ENCODE measurements at places on chromosomes 12 and 14.

DNA sequence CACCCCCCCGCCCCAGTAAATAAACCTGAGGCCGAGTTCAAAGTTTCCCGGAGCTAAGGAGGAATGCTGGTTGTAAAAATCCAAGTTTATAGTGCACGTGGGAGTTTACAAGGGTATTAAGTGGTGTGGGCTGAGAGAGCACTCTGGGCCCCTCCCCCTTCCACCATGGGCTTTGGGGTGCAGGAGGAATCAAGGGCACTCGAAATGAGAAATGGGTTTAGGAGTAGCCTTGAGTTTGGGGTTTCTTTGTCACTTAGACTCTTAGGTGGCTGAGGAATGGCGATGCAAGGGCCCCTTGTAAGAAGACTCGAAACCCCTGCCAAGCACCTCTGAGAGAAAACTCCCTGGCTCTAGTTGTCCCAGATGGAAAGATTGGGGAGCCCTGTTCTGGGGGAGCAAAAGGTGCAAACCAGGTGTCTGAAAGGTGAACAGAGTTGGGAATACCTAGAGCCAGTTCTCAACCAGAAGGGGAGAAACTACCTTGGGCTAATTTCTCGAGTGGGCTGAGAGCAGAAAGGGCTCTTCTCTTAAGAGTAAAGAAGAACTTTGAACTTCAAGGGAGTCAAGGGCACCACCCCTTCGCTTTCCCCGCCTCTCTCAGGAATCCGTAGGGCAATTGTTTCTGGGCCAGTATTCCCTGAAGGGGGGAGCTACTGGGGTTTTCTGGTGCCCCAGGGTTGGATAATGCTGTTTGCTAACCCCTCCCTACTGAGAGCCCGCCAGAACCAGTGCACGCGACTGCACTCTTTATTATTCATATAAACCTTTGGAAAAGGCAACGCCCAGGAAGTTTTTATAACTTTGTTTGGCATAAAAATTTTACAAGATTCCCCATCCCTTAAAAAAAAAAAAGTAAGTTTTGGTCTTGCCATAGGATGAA is 4.0 kb upstream of the HOTAIR start:
- peak; percentile 91 for DNase-seq

DNA sequence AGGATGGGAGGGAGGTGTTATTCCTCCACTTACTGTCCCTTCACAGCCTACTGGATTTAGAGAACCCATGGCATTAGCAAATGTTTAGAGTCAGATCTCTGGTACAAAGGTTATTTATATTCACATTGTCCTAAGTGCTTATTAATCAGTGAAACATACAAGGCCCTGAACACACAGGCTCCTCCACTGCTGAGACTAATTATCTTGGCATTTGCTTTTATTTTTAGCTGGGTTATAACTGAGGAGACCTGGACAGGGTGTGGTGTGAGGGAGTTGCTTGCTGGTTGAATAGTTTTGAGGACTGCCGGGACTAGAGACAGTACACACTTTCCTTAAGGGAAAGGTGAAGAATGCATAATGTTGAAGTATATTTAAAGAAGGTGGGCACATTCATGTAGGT is 77.5 kb downstream of the FIGNL2 start:
- DNase-seq, result no peak

DNA sequence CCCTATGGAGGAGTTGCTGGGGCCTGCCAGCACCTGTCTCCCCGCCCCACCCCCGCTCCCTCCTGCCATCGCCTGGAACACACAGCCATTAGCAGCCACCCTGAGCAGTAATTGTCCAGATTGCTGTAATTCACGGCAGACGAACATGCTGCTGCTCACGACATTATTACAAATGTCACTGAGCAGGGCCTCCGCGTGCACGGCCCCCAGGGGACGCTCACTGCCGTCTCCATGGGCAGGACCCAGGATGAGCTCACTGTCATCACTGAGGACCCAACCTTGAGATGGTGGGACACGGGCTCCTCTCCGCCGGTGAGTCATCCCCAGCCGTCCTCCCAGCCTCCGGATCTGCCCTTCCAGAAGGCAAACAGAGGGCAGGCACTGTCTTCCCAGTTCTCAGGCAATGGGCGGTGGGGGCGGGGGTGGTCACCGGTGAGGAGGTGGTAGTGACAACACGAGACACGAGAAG is 100.4 kb downstream of the RFLNA start:
- no peak for DNase-seq

- no peak for DNase-seq
These were observed 66.8 kb downstream of the ARL6IP4 start for GRCh38 chr12:123047289-123047688.

GRCh38 chr12:32906399-32907165 is 10.0 kb upstream of the PKP2 start:
- peak; percentile 94 for DNase-seq

DNA sequence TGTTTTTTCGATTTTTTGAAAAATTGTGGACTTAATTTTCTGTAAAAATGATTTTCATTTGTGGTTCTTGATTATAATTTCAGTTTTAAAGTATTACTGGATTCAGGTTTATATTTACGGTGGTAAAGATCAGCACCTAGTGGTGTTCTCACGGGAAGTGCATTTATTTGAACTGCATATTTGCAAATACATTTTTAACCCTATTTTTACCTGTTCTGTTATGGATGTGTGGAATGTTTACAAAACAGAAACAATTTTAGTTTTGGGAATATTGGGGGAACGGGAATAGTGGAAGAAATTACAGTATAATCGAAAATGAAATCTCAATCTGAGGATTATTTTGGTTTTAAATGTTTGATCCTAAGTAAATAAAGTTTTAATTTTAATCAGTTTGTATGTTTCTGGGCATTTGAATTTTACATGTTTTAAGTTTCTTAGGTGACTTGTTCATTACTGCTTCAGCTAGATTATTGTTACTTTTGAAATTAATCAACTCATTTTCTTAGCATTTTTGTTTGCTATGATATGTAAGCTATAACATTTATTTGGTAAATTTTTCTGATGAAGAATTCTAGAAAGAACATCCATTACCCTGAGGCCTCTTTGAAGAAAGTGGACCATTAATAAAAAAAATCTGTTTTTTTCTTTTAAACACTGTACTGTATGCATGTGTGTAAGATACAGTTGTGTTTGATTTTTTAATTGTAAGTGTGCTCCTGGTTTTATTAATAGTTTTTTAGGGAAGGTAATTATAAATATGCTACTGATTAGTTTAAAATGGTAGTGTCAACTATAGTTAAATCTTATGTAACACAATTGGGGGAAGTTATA is 942 bp downstream of the ATF7IP start:
- no peak for DNase-seq

DNA sequence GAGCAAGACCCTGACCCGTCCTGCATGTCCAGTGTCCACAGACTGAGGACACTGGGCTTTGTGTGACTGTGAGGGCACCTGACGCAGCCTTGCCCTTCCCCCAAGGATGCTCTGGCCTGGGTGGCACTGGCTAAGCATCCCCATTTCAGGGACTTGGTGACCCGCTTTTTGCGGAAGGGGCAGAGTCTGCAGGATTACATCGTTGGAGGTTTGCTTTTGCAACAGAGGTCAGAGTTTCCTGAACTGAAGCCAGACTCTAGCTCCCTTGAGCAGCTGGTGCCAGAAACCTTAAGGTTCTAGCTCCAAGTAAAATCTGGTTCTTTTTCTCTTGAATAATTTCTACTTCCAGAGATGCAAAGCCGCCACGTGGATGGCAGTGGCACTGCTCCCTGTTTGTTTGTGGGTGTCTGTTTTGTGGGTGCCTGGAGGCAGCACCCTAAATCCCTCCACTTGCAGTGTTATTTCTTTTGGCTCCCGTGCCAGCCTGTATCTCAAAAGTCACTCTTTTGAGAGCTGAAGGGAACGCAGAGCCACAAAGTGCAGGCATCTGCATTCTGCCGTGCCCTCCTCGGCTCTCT is 184.7 kb downstream of the TSPAN9 start:
- DNase-seq, result no peak

DNA sequence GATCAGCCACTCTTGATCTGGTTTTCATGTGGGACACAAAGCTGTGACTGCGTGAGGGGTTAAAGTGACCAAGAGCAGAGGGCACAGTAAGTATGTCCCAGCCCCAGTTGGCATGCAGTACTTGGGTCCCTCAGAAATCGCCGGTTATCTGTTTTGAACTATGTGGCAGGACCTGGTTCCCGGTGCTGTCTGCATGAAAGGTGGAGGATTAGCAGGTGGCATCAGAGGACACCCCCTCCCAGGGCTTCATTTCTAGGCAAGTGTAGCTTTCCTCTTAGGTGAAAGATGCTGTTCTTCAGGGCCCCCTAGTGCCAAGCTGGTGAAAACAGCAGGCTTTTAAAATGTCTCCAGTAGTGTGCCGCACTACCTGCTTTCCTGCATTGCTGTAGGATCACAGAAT is 57.1 kb downstream of the ATG14 start:
- DNase-seq, result peak; percentile 74

DNA sequence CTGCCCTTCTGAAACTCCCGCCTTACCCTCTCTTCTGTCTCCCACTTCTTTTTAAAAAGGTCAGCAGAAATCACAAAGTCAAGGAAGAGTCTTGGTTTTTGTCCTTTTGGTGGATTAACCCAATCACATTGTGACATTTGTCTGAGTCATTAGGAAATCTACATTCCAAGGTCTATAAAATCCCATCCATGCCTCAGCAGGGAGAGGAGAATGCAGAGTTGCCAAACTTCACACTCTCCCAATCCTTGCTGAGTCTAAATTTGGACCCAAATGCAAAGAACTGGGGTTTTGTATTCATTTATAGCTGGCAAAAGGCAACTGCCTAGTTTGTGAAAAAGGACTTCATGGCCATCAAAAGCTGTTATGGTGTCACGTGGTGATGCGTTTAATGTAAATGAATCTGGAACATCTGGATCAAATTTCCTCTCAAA is 67.9 kb downstream of the TMEM30B start:
- DNase-seq, result no peak

DNA sequence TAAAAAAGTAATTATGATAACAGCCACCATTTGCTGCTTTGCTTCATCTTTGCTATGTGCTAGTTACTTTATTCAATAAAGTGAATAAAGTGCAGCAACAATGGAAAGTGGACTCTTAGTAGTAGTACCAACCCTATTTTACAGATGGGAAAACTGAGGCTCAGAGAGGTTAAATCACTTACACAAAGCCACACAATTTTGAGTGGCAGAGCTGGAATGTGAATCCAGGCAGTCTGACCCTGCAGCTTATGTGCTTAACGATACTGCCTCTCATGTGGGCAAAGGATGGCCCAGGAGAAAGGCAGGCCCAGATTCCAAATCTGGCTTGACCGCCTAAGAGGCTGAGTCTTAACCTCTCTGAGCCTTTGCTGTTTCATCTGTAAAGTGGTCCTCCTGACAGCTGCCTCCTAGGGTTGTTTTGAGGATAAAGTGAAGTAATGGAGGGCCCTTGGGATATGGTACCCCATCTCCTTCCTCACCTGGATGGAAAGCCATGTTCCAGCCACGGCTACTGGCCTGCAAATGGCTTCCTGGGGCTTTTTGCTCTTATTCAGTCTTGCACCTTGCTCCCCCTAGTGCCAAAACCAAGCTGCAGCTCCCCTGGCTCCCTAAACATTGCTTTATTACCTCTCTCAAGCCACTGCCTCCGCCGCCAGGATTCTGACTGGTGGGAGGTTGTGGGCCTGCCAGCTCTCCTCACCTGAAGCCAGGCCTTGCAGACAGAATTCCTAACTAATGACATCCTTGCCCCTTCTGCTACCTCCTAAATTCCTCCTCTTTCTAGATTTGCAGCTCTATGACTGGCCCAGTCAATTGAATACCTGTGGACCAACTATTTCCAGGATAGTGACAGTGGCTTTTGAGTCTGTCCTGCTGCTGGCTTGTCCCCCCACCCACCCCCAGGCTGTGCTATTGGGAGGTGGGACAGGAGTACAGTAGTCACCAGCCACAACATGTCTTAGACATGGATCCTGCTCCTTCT is 283.3 kb upstream of the PWP1 start:
- DNase-seq, result peak; percentile 53

DNA sequence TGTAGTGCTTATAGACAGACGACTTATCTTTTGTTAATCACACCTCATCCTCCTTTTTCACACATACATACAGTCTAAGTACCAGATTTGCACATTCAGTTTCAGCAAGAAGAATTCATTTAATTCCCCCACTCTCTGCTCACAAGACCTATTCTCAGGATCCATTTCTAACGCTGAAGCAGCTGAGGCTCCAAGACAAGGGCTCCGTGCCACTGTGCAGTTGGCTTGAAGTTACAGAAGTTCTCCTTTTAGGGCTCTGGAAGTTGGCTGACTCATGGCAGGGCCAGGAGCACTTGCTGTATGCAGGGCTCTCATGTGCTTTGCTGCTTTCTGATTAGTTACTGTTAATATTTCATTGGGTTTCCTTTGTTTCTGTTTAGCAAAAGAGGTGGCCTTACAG is 1566.9 kb upstream of the TMEM132C start:
- DNase-seq, result no peak

DNA sequence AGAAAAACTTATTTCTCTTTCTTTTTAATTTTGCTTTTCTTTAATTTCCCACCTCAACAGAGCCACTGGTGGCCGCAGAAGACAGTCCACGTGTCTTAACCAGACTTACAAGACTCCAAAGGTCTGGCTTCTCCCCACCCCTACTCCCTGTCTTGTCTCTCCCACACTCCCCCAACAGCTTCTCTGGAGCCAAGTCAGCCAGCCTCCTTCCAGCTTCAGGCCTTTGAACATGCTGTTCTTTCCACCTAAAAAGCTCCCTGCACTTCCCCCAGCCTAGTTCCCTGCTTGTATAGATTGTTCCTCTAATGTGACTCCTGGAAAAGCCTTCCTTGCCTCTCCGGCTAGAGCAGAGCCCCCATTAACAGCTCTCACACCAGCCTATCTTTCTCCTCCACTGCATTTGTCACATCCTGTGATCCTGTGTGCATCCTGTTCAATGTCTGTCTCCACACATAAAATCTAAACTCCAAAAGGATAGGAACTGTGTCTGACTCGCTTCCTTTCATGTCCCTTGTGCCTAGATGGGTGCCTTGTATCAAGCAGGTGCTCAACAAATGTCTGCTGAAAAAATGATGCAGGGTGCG is 7.8 kb upstream of the DYNLL1 start:
- DNase-seq, result no peak

DNA sequence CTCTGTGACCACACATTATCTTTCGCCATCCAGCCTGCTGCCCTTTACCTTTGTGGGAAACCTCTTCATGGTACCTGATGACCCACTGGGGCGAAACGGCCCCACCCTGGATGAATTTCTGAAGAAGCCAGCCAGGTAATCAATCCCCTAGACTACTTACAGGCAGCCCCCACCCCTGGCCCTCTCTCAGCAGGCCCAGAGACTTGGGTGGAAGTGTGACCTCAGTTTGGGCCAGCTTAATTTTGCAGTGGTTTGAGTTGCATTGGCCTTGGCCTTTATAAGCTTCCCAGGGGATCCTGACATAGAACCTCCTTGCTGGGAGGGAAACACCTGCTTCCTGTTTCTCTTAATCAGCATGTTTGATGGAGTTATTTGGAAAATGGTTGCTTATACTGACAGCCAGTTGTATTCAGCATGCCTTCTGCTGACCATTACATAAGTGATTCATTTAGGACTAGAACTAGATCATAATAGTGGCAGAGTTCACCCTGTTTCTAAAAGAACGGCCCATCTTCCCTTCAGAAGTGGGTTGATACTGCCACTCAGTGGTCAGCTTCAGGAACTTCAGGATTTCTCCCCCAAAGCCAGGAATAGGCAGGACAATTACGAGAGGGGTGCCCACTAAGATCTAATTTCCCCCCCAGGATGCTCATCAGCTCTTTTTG is 6.1 kb downstream of the SDR39U1 start:
- DNase-seq, result peak; percentile 72

- DNase-seq, result no peak
These were observed 6.4 kb upstream of the SSTR1 start for GRCh38 chr14:38201137-38201828.

GRCh38 chr14:21505012-21505553 is 6.1 kb downstream of the METTL3 start:
- DNase-seq, result no peak
